ENCODE measurements at places on chromosomes 1 and 21.
A peak's percentile ranks its signal among the peaks of the same experiment; 100 is the strongest.

DNA sequence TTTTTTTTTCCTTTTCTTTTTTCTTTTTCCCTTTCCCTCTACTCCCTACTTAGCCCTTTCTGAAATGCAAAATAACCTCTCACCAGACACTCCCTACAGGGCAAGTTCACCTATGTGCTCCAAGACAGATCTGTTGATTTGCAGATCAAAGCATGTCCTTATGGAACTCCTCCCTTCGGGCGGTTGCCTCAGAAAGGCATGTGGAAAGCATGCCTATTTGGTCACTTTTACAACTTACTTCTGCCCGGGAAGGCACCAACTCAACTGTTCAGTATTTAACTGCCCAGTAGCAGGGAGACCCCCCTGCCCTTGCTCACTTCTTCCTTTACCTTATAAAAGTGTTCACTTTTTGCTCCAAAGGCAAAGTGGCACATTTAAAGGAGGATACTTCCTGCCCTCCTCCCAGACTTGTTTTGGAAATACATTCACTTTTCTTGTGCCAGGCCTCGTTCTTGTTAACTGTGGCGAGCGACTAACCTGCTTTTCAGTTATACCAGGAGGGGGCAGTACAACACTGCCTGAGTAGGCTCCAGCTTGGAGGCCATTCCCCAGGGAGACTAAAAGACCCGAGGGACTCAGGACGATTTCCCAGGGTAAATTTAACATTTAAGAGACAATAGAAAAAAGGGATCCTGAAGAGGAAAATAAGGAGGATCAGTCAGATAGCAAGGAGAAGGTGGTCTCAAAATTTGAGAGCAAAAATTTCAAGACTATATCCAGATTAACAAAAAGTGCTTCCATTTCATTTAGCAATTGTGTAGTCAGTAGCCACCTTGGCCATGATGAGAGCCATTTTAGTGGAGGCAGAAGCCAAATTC is 12.3 kb upstream of the SLAMF7 start:
- no peaks in the 10 kb centered on the region for H3K4me1 ChIP-seq
- H3K4me3 ChIP-seq, result no peak overlapping the region
- no peak overlapping the region for H3K27ac ChIP-seq
- H3K36me3 ChIP-seq, result no peaks in the 10 kb centered on the region
- H3K27me3 ChIP-seq, result no peaks in the 10 kb centered on the region
- peak; percentile 44 for DNase-seq

DNA sequence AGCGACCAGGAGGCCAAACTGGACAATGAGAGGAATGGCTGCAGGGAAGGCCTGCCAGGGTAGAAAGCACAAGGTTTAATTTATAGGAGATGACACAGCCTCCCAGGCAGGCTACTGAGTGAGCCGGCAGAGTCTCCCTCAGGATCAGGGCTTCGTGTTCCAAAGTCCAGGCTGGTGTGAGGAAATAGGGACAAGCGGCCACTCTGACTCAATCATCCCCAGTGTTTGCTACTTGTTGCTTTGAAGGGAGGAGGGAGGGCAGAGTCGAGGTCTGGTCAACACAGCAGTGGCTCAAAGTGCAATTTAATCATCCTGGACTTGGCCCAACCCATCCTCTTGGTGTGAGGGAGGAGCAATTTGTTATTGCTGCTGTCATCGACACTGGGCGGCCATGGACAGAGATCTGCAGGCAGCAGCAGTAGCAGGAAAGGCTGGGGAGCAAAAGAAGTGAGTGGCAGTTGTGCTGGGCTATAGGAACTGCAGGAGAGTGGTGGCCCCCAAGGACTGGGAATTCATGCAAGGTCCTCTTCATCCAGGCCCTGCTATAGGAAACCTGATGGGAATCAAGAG is 27.5 kb downstream of the TBX15 start:
- H3K27ac ChIP-seq, result no peak overlapping the region
- peak; percentile 14 for DNase-seq
- H3K4me3 ChIP-seq, result no peak overlapping the region
- H3K27me3 ChIP-seq, result no peaks in the 10 kb centered on the region

DNA sequence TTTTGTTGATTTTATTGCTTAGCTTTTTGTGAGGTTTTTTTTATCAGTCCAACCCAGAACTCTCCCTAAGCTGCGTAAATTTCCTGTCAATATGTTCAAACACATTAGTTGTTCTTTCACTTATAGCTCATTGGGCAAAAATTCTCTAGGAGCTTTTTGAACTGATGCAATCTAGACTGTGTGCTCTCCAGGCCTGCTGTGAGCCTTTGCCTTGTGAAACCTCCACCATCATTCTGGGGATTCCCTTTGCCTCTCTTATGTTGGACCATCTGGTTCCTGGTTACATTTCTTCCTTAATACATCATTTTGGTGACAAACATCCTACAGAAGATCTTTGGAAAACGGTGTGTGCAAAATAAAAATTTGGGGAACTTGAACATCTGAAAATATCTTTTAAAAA is 247.2 kb downstream of the LRRC7 start:
- H3K4me1 ChIP-seq, result no peaks in the 10 kb centered on the region
- peak; percentile 38 for DNase-seq
- no peak overlapping the region for H3K27ac ChIP-seq
- H3K27me3 ChIP-seq, result no peaks in the 10 kb centered on the region

GRCh38 chr1:161735837-161736236 is 13.7 kb upstream of the DUSP12 start:
- no peak overlapping the region for H3K4me3 ChIP-seq
- H3K27me3 ChIP-seq, result no peaks in the 10 kb centered on the region
- H3K36me3 ChIP-seq, result no peaks in the 10 kb centered on the region
